ENCODE measurements at places on chromosomes 12 and 14.

GRCh38 chr12:85693093-85693665 is 143.0 kb downstream of the RASSF9 start:
- no peak for DNase-seq

DNA sequence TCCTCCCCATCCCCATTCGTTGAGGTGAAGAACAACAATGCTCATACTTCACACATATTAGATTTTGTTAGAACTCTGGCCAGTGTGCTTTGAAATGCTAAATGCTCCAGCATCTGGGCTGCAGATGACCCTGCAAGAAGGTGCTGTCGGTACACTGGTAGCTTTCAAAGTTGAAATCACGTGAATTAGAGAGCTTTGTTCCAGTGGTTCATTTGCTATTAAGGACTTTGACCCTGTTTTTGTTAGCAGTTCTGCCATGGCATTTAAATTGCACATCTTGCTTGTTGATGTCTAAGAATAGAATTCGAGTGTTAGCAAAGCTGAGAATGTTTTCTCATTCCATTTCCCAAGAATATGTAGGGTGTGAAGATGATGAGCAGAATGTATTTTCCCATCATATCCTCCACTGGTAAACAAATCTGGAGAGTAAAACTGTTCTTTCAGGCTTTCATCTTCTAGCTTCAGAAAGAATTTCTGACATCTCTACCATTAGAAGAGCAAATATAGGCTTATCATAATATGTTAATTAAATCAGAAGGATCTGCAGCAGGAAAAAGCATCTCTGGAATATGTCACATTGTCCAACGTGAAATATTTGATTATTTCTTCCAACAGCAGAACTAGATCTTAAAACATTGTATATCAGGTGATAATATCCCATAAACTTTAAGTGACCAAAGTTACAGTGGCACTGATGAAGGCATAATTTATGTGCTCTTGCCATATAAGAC is 98.8 kb upstream of the PDE3A start:
- no peak for DNase-seq

DNA sequence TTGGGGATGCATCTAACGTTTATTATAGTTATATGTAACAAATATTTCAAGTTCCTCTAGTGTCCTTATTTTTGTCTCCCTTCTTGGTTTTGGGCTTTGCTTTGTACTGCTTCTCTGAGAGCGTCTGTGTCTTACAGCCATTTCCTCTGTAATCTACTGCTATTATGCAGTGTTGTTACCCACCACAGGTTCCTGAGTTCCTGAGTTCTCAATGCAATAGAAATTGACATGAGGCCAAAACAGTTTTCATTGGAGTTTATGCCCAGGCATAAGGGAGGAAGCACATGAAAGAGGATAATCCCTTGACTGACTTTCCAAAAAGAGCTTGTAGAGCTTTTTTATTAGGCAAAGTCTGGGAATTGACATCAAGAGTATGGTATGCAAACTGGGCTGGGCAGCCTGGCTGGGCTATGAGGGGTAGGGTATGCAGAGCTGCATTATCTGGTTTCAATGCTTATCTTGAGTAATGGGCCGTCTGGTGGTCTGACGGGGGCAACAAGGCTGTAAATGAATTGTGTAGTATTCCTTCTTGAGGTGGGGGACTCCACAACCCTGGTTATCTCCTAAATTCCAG is 722.5 kb upstream of the ATXN7L3B start:
- no peak for DNase-seq

DNA sequence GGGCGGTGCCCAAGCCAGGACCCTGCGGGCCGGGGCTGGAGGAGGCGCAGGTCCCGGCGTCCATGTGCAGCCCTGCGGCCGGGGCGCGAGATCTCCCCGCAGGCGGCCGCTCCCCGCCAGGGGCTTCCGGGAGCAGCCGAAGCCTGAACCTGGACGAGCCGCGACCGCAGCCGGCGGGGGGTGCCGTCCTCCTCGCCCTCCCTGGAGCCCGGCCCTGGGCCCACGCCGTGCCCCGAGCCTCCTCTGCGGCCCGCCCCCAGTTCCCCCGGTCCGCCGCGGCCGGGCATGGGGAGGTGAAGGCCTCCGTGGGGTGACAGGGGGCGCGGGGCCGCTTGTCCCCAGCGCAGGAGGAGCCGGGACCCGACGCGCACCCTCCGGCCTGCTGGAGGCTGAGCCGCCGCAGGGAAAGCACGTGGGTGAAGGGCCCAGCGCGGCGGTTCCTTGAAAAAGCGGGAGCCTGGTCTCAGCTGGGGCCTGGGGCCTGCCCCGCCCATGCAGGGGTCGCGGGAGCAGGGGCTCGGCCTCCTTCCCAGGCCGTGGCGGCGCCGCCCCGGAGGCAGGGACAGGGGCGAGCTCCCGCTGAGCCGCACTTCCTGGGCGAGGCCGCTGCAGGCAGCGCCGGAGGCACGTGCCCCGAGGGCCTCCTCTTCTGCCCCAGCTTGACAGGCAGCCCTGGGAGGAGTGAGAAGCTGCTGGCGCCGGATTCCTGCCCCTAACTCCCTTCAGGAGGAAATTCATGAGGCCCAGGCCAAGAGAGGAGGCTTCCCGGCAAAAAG is 55.6 kb upstream of the PPP2R5C start:
- no peak for DNase-seq

DNA sequence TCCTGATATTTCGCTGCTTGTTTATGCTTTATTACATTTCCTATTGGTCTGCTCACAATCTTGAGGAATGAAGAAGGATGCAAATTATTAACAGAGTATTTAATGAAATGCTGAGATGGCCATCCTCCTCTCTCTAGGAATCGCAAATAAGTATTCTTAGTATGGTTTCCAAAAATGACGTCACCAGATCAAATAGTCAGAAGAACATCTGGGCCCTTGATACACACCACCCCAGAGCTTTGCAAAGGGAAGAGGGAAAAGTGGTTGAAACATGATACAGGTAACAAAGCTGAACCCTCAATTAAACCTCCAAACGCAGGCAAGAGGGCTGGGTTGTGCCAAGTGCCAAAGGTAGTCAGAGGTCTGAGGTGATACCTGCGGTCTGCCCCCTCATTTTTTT is 107.3 kb downstream of the BCL11B start:
- no peak for DNase-seq

DNA sequence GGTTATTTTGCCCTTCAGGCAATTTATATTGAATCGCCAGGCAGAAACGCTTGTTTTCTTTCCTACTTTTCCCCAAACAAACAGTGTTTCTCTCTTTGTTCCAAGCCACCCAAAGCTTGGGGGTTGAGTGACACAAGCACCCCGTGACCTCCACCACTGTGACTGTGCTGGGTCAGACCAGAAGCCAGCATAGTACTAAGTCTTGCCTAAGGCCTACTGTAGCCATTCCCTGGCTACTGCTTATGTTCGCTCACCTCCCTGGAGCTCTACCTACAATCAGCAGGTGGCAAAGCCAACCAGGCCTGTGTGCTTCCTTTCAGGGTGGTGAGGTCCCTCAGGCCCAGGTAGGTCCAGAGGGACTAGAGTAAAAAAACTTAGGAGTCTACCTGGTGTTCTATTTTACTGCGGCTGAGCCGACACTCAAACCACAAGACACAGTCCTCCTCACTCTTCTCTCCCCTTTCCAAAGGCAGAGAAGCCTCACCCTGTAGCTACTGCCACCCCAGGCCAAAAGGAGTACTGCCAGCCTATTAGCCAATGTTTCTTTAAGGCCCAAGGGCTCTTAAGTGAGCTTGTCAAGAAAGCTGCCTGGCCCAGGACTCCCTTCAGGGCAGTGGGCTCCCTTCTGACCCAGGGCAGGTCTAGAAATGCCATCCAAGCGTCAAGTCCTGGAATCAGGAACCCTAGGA is 411.8 kb upstream of the MIS18BP1 start:
- no peak for DNase-seq

- peak; percentile 49 for DNase-seq
These were observed 12.3 kb upstream of the PARP11 start for GRCh38 chr12:3885277-3886094.

- DNase-seq: no peak
These were observed 396.7 kb upstream of the OR4E1 start for GRCh38 chr14:22070119-22070982.

DNA sequence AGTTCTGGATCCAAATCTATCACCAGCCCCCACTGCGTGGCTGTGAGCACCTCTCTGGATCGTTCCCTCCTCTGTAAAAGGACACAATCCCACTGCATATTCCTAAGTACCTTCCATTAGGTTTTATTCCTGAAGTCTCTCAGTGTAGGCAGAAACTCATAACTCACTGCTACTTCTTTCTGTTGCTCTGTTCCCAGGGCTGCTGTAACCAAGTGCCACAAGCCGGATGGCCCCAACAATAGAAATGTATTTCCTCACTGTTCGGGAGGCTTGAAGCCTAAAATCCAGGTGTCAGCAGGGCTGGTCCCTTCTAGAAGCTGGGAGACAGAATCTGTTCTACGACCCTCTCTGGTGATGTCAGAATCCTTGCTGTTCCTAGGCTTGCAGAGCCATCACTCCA is 24.9 kb downstream of the FOXN3 start:
- DNase-seq: no peak

GRCh38 chr14:65070471-65070976 is 31.8 kb downstream of the MAX start:
- no peak for DNase-seq

GRCh38 chr12:107129315-107129930 is 36.1 kb upstream of the CRY1 start:
- no peak for DNase-seq

DNA sequence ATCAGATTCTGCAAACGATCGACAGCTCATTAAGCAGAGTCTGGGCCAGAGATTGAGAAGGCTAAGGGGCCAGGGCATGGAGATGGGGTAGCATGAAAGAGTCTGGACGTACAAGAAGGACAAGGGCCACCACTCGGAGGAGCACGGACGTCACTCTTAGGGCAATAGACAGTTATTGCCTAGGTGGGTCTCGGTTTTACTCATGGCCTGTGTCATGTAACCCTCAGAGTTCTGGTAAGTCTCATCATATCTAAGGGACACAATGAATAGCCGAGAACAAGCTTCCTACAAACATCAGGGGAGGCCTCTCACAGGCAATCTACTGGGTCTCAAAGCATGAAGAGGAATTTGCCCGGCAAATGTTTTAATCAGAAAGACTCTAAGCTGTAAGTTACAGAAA is 30.4 kb upstream of the ITPK1 start:
- no peak for DNase-seq

GRCh38 chr12:69438539-69438938 is 31.6 kb upstream of the FRS2 start:
- DNase-seq: no peak

DNA sequence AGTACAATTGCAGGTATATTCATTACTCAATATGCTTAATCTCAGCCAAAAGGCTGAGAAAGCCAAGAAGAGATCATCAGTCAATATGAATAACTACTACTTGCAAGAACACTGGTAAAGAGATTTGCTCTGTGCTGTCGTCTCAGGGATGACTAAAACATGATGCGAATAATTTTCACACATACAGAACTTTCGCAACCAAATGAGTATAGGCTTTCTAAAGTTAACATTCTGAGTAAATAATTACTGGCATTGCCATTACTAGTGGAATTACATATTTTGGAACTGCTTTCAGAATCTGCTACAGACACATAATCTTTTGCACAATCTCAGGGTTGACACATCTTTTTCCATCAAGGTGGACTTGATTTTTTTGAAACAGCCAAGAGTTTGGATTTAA is 24.7 kb downstream of the NCKAP1L start:
- DNase-seq: no peak

GRCh38 chr12:2260441-2260840 is 207.7 kb downstream of the CACNA1C start:
- no peak for DNase-seq

DNA sequence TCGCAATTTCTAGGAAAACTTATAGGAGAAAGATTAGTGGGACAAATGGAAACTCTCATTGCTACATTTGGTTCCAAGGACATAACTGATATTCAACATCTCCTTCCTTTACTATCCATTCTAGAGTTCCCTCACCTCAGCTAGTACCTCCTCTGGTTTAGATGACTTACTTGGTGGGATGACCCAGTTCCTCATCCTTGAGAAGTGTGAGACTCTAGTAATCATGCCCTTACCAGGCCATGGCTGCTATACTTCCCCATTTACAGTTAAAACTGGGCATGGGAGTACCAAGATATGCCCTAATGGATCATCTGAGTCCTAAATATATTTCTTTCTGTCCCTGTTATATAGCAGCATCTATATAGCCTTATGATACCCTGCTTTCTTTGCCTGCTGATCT is 58.1 kb downstream of the IFT81 start:
- DNase-seq: no peak

DNA sequence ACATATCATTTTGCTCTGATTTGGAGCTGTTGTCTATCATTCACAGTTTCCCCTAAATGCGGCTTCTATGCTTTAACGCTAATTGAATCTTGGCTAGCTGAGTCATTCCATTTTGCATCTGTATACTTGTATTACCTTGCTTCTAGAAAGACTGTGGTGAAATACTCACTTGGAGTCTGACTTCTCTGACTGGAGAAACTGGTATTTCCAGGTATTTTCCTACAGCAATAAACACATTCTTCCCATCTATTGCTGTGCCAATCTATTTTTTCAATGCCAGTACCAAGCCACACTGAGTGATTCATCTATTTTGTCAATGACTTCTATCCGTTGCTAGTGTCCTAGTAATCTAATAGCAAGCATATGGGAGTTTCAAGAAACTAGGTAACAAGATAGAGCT is 76.0 kb upstream of the ST8SIA1 start:
- no peak for DNase-seq

GRCh38 chr12:112645586-112645985 is 146.0 kb upstream of the RPH3A start:
- DNase-seq: no peak

DNA sequence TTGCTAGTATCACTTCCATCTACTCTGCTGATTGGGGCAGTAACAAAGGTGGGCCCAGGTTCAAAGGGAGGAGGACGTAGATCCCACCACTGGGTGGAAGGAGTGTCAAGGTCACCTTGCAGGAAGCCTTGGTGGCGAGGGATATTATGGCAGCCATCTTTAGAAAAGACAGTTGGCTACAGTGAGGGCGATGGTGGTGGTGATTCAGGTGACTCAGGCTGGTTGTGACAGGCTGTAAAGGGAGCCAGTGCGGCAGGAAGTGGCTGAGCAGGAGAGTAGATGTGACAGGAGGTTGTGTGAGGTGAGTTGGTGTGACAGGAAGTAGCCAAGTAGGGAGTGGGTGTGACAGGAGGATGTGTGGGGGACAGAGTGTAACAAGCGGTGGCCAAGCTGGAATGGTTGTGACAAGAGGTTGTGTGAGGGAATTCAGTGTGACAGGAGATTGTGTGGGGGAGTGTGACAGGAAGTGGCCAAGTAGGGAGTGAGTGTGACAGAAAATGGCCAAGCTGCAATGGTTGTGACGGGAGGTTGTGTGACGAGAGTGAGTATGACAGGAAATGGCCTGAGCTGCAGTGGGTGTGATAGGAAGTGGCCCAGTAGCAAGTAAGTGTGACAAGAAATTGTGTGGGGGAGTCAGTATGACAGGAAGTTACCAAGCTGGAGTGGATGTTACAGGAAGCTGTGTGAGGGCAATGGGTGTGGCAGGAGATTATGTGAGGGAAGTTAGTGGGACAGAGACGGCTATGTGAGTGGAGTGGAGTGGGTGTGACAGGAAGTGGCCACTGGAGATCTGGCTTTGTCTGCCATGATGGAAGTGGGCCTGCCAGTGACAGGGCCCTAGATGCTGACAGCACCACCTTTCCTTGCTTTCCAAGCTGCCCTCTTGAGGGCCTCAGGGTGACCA is 136.5 kb upstream of the MYL2 start:
- no peak for DNase-seq

- DNase-seq: no peak
These were observed 258.8 kb downstream of the SLC15A4 start for GRCh38 chr12:128564956-128565355.

Measured in HTR-8/SVneo (cell line).